Activated T-cell treated with anti-CD3 and anti-CD28 coated beads, Interleukin-2, amount 50 U/mL, for 72 hours (primary cell): ENCODE measurements at places on chromosomes 11 and 22.

- DNase-seq = no peak
Measured at GRCh38 chr11:33437529-33437928, 180.3 kb downstream of the HIPK3 start.

GRCh38 chr11:104058680-104059079, 22.2 kb downstream of the DDI1 start:
- DNase-seq = no peak

GRCh38 chr22:28899199-28899853, 16.0 kb downstream of the ZNRF3 start:
- DNase-seq = peak; percentile 28

DNA sequence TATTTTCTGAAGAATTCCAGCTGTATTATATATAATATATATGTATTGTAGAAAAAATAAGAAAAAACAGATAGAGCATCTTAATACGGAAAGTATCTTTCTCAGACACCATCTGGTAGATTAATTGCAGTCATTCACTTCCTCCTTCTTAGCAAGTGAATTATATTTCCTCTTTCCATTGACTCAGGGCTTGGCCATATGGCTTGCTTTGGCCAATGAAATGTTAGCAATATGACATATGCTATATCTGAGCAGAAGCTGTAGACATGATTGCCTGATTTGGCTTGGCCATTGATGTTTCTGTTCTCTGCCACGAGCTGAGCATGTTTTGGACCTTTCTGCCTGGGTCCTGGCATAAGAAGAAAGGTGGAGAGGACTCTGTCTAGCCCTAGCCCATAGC, 34.4 kb upstream of the ZBED5 start:
- DNase-seq = no peak

DNA sequence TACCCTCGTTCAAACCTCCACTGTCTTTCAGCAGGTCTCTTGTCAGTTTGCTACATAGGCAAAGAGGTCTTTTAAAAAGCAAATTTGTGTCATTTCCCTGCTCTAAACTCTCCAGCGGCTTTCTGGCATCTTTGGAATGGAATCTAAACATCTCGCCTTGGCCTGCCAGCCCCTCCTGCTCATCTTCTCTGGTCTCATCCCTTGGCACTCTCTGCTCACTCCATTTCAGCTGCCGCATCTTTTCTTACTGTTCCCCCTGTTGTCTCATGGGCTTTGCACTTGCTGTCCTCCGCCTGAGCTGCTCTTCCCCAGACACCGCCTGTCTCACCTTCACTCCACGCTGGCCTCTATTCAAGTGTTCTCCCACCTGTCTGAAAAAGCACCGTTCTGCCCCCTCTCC, 46.6 kb downstream of the BMAL1 start:
- DNase-seq = no peak
